Lung microvascular endothelial cell (primary cell): ENCODE measurements at places on chromosomes 2 and 18.

GRCh38 chr2:225998116-225998515, 598.6 kb downstream of the NYAP2 start:
- DNase-seq, result no peak

DNA sequence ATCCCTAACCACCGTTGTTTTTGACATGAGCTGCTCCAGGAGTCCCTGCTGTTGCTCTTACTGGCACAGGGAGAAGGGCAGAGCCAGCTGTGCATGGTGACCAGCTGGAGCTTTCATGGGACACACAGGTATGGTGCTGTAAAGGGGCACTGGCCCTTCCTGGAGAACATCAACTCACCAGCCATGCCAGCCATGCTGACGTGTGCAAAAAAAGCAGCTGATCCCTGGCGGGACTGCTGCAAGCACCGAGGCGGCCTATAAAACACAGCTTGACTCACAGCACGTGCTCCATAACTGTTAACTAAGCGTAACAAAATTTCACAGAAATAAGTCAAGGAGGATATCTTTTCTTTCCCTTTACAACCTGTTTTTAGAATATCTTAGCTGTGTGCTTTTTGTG, 165.1 kb downstream of the TMEM163 start:
- no peak for DNase-seq

GRCh38 chr2:230773039-230773773, 60.6 kb downstream of the CAB39 start:
- DNase-seq, result no peak

DNA sequence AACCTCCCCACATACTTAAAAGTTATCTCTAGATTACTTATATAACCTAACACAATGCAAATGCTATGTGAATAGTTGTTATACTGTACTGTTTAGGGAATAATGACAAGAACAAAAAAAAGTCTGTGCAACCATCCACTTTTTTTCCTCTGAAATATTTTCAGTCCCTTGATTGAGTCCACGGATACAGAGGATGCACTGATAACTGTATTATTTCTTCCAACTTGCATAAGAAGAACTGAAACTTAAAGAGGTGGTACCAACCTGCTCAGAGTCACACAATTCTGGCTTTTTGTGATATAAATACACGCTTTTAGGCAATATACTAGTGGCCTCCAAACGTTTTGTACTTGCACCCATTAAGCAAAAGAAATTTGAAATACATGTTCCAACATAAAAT, 1.4 kb downstream of the SMC6 start:
- no peak for DNase-seq
